ENCODE measurements at places on chromosomes 7 and 10. TPM values are rescaled to one million over a fixed set of nuclear protein-coding genes. Genes with fewer than 3 reads are reported as not detected.

The PIK3CG gene
- total RNA-seq: 1.4 TPM

The MYH16 gene
- not detected for total RNA-seq

The CDH23 gene
- 5.1 TPM for total RNA-seq

The MXI1 gene
- 103 TPM for total RNA-seq

The CAV2 gene
- total RNA-seq: 188 TPM

DNA sequence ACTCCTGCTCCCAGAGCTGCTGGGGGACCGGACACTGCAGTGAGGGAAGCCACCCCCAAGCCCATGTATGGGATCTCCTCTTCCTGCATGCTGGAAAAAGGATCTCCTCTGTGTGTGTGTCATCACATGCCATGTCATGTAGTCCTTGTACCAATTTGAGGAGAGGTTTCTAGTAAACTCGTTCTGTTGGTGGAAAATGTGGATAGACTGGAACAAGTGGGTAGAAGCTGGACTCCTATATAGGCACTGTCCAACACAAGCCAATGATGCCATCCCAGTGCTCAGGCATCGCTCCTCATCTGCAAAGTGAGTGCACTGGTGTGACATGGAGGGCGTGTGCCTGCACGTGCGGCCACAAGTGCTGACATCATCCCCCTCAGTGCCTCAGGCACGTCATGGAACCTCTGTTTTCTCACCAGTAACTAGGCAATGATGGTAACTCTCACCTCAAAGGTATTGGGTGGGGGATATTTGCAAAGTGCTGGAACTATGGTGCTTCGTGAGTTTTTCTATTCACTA, 19.3 kb downstream of the MYO1G start:
- no peak for ATAC-seq

DNA sequence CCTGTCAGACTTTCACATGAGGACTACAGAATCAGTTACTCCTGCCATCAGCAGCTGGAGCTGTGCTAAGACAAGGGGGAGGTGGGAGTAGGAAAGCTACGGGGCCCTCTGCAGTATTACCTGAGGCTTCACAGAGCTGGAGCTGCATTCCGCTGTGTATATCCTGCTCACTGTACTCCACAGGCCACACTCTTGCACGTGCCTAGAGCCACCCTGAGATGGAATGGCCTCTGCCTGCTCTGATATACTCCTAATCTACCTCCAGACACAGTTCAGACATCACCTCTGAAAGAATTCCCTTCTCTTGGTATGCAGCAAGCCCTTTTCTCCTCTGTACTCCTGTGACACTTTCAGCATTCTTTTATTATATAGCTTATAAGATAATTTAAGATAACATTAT, 34.8 kb downstream of the TRDMT1 start:
- ATAC-seq: no peak

DNA sequence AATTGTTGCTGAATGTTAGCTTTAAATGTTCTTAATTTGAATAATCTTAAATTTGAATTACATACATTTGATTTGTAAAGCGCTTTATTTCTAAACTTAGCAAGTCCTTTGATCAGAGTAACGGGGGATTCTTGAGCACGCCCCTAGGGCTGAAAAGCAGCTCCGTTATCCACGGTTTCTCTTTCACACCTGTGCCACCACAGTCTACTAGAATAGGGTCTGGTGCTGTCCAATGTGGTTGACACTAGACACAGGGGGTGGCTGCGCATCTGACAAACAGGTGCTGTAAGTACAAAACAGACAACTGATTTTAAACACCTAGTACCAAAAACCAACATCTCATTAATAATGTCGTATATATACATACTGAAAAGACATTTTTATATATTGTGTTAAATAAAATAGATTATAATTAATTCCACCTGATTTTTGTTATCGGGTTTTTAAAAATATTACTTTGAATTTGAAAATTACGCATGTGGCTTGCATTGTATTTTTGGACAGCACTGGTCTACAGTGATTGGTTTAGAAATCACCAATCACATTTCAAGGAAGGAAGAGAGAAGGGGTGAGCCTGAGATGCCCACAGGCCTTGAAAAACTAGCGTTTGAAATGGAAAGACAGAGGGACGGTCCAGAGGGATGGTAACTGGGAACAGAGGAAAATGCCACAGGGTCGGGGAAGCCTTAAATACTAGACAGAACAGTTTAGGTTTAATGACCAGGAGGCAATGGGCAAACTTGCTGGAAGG, 7.3 kb downstream of the SEPHS1 start:
- ATAC-seq: no peak

DNA sequence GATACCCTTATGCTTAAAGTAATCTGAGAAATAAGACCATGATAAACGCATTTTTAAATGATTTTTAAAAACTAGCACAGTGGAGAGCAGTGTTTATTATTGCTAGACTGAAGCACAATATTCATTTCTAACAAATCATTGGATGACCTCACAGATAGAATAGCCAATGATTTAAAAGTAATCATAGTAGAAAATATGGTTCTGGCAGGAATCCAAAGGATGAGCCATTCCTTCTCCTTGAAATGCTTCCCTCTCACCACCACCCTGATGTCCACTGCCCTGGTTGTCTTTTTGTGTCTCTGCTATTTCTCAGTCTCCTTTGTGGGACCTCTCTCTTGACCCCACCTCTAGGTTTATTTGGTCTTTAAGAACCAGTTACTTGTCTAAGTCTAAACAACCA, 64.9 kb downstream of the PRKG1 start:
- ATAC-seq: no peak

DNA sequence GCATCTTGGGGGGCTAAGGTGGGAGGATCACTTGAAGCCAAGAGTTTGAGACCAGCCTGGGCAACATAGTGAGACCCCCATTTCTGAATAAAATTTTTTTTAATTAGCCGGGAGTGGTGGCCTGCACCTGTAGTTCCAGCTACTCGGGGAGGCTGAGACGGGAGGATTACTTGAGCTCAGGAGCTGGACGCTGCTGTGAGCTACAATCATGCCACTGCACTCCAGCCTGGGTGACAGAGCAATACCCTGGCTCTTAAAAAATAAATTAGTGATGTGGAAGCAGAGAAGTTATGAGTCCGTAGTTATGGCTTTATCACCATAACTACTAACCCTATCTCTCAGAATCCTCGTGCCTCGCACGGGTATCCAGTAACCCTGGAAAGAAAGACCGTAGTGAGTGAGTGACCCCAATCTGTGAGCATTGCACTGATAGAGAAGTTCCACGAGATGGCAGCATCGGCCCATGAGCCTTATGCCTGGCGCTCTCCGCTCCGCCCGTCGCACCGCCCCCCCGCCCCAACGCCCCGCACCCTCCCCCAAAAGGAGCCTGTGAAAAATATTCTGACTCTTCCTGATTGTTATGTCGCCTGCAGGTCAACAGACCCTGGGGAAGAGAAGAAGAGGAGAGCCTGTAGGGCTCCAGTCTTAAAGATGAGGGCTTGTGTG, 4.9 kb upstream of the SLC29A3 start:
- peak; percentile 54 for ATAC-seq

GRCh38 chr7:98870121-98870651, 372 bp upstream of the TMEM130 start:
- ATAC-seq: peak; percentile 28

DNA sequence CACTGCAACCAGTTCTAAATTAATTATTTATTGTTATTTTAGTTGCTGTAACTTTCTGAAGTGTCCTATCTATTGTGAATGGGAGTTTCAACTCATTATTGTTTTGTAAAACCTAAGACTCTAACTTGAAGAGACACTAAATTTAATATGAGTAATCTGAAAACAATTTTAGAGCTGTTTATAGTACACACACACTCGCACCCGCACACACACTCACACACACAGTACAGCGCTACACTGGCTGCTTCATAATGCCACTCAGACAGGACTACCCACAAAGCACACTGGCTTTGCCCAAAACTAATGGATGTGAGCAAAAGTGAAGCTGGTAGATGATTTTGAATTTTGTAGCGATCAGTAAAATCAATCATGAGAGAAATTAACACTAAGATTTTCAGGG, 238.9 kb upstream of the ETV1 start:
- ATAC-seq: no peak

All from gastroesophageal sphincter (tissue), 4 donors.